Stimulated activated CD8-positive, alpha-beta memory T cell treated with anti-CD3 and anti-CD28 coated beads, Interleukin-2, amount 100 ng/mL, for 1 hour (primary cell): ENCODE measurements at places on chromosomes 7 and 10.

- no peak for DNase-seq
Measured at GRCh38 chr10:116633216-116633600, 12.5 kb downstream of the PNLIPRP2 start.

DNA sequence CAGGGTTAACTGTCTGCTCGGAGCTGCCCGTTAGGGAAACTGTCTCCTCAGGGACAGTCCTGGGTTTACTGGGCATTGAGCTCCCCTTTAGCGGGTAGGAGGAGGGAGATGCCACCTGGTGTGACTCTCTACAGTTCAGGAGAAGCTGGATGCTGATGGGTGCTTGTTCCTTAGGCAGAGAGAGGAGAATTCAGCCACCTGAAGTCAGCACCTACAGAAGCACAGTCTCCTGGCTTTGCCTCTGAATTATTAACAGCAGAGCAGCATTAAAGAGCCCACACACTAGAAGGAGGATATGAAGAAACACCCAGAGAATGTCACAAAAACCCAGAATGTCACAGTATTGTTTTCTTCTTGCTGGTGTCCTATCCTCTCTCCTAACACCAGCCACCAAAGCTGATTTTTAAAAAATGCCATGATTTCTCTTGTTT lies 696 bp downstream of the GIMAP4 start:
- DNase-seq = no peak

DNA sequence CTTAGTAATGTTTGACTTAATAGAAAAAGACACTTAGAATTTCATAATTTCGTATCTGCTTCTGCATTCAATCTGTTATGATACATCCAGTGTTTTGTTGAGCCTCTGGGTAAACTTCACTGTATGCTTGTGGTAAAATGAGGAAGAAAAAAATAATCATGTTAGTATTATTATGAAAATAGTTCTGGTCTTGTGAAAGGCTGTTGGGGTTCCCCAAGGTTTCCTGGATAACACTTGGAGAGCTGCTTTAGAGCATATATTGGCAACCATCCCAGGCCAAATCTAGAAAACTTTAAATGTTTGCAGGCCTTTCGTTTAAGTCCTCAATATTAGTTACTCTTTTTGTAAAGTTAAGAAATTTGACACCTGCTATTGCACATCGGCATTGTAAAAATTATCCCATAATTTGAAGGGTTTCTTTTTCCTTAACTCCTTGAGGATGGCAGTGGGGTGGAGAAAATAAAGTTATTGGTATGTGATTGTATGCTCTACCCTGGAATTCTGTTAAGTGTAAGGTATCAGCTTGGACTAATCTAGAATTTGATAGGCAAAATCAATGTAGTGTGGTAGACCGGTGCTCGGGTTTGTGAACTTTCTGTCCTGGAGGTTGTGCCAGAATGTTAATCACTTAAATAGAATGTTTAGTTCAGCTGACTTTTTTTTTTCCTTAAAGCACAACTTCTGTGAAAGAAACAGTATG lies 54.5 kb downstream of the WAC start:
- DNase-seq = no peak

GRCh38 chr7:151351967-151352366 lies 10.4 kb downstream of the NUB1 start:
- peak; percentile 26 for DNase-seq

DNA sequence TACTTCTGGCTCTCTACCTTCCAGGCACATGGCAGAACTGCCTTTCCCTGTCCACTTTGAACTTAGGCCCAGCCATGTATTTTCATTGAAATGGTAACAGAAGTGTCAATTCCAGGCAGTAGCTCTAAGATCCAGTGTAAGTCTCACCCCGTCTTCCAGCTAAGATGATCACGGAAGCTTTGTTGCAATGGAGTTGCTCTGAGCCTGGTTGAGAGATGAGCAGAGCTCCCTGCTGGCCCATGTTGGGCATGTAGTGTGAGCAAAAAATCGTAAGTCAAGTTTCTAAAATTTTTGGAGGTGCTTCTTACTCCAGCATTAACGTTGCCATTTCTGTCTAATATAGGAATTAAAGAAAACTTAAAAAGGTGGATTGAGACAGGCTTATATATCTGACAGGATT lies 274.4 kb downstream of the IPMK start:
- DNase-seq = no peak

DNA sequence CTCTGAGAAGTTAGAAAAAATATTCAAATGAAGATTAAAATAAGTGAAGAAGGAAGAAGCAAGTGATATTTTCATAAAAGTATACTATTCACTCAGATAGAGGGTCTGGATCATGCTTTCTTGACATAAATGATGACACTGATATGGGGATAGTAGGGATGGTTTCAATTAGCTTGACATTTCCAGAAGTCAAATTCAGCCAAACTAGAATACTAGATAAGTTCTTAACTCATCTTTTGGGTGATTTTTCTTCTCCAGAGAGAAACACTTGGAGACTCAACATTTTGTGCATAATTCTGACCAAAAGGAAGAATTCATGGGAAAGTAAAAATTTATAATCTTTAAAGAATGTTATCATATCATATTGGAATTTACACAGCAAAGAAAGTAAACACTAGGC lies 152.0 kb upstream of the LRGUK start:
- no peak for DNase-seq

DNA sequence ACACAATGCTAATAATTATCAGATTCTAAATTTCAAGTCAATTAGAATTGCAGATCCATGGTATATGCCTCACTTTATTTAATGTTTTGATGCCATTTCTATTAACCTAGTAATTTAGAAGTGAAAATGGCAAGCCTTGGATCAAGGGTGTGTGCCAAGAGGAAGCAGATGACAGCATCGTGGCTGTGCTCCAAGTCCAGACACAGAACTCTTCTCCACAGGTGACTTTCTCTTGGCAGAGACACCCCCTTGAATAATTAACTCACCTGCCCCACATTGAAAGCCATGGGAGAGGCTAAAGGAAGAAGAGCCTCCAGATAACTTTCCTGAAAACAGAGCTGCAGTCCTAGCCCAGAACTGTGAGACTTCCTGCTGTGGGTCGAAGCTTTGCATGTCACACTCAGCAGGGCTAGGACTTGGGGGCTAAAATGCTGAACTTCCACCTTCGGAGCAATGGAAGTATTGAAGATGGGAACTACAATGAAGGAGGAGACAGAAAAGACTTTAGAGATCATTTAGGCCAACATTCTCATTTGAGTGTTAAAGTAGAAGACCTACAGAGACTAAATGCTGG lies 996 bp upstream of the C10orf90 start:
- no peak for DNase-seq

- DNase-seq = no peak
Measured at GRCh38 chr10:91034494-91035159, 113.7 kb upstream of the ANKRD1 start.

- no peak for DNase-seq
Measured at GRCh38 chr10:75019370-75019769, 92.1 kb upstream of the SAMD8 start.

DNA sequence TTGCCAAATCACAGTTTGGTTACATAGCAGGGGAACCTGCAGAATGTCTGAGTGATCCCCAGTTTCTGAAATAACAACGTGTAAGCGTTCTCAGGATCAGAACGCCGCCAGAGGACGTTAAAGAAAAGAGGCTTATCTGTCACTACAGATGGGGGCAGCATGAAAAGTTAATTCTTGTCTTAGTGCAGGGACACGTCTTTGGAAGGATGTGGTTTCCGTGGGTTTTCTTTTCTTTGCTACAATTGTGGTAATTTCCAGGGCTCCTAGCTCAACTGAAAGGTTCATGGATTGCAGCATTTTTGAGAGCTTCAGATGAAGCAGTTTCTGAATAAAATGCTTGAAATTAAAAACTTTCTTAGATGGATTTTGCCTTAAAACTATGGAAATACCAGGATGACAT lies 106.6 kb downstream of the PRKCQ start:
- DNase-seq = peak; percentile 30

GRCh38 chr10:120022357-120022756 lies 129.8 kb downstream of the SEC23IP start:
- no peak for DNase-seq

GRCh38 chr7:73426016-73426415 lies 7.6 kb upstream of the FZD9 start:
- no peak for DNase-seq

DNA sequence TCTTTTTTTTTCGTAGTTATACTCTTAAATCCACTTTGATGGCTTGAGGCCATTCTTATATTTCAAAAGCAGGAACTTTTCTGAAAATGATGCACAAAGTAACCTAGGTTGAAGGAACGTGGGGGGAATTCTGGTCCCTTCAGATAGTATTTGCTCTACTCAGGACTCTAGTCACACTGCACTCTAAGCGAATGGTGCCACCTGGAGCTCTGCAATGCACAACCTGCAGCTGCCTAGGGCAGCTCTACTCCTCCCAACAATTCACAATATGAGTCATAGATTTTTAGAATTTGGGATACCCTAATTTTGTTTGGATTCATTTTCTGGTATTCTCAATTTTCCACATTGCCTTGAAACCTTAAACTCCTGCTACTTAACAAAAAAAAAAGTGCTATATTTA lies 17.3 kb downstream of the SYPL1 start:
- DNase-seq = no peak

GRCh38 chr7:100825215-100825671 lies 2.1 kb downstream of the EPHB4 start:
- DNase-seq = no peak

- DNase-seq = no peak
Measured at GRCh38 chr10:123622381-123622780, 43.8 kb upstream of the GPR26 start.

DNA sequence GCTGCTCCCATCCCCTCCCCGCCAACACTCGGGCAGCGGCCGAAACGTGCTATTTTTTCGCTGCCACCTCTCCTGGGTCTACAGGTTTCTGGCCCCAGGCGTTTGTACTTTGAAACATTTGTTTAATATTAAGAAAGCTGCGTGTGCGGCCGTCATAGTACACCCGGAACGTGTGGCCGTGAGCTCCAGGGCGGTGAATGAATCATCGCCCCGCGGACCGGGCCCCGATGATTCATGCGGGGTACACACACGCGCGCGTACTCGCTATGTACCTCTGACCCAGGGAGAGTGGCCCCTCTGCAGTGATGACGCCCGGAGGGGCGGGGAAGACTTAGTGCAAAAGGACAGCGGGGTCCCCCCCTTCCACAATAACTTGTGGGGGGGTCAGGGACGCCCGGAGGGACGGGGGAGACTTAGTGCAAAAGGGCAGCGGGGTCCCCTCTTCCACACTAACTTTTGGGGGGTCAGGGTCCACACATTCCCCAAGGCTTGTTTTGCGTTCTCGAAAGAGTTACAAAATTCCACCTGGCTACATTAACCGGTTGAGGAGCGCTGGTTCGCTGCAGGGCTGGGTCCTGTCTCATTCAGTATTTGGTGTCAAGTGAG lies 56.5 kb upstream of the PCGF5 start:
- DNase-seq = peak; percentile 41

- no peak for DNase-seq
Measured at GRCh38 chr7:120684463-120684862, 173.5 kb downstream of the TSPAN12 start.

DNA sequence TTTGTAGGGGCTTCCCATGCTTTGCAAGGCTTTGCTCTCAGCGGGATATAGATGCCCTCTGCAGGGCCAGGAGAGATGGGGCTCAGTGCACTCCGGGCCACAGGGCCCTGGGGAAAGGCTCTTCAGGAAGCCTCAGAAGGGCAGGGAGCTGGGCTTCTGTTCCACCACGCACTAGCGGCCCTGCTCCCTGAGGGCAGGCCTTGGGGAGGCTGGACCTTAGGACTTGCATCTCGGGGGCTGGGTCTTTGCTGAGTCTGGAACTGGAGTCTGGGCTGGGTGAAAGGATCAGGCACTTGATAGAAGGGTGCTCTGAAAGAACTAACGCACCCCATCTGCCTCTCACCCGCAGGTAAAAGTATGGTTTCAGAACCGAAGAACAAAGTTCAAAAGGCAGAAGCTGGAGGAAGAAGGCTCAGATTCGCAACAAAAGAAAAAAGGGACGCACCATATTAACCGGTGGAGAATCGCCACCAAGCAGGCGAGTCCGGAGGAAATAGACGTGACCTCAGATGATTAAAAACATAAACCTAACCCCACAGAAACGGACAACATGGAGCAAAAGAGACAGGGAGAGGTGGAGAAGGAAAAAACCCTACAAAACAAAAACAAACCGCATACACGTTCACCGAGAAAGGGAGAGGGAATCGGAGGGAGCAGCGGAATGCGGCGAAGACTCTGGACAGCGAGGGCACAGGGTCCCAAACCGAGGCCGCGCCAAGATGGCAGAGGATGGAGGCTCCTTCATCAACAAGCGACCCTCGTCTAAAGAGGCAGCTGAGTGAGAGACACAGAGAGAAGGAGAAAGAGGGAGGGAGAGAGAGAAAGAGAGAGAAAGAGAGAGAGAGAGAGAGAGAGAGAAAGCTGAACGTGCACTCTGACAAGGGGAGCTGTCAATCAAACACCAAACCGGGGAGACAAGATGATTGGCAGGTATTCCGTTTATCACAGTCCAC lies 5.4 kb downstream of the EMX2 start:
- DNase-seq = no peak

- DNase-seq = no peak
Measured at GRCh38 chr10:48454302-48455054, 148.0 kb downstream of the MAPK8 start.

DNA sequence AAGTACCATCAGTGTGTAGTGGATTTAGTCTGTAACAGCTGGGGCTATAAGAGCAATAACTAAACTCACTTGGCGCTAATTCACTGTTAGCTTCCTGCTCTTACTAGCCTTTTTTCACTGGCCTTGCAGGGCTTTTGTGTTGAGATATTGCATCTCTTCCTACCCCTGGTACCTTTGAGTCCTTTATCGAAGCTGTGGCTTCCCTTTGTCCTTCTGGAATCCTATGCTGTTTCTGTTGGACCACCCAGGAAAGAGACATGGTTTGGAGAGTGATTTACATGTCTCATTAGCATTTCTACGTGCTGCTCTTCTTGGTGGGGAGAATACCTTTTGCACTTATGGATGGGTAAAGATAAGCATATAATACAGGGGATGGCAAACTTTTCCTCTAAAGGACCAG lies 103.8 kb downstream of the MLLT10 start:
- DNase-seq = no peak

DNA sequence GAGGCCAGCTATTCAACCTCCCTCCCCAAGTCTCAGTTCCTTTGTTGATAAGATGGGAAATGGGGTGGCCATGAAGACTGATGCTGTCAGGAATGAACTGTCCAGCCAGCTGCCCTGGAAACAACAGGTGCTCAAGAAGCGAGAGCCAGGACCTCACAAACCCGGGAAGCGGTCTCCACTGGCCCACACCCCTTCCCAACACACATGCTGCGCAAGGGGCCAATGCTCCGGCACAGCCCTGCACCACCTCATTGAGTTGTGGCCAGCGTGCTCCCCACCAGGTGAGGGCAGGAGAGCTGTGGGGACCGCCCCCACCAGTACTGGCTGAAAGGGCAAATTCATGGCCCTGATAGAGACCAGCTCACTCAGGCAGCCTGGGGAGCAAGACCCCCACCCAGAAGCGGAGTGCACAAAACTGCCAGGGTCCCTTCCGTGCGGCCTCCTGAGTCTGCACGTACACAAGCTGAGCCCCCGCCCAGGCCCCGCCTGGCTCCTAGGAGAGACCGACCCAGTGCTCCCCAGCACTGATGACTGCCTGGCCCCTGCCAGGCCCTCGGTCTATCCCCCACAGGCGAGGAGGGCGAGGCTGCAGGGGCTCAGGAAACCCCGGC lies 216.6 kb downstream of the MAD1L1 start:
- no peak for DNase-seq

- no peak for DNase-seq
Measured at GRCh38 chr7:124100190-124100589, 67.3 kb upstream of the TMEM229A start.

- no peak for DNase-seq
Measured at GRCh38 chr7:66886152-66886551, 34.9 kb upstream of the TMEM248 start.

GRCh38 chr10:86355571-86356038 lies 11.0 kb downstream of the GRID1 start:
- no peak for DNase-seq
